ENCODE measurements at places on chromosomes 3 and 15.

DNA sequence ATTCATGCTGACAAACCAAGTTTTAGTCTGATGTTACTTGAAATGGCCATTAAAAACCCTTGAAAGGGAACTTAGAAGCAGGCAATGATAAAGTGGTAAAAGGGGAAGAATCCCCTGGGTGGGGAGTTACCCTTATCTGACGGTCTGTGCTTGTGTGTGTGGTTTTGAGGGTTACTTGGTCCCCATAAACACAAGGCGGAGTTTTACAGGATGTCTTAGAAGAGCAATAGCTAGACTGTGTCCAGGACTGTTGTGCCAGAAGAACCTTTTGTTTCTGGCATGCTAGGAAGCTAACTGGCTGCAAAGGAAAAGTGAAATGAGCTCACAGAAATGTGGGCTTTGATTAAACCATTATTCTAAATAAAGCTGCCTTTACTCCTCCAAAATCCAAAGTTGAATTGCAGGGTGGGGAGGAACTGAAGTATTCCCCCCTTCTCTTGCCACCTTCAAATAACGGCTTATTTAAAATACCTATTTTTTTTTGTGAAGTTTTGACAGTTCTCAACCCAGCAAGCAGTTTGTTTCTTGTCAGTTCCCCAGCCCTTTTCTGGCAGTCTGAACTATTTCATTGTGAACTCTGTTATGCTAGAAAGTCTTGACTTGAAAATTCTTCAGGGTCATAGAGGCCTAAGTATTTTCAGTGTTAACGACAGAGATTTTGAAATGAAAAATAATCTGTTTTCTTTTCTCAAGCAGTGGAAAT, 443.5 kb downstream of the OTOL1 start:
- no peak for DNase-seq

DNA sequence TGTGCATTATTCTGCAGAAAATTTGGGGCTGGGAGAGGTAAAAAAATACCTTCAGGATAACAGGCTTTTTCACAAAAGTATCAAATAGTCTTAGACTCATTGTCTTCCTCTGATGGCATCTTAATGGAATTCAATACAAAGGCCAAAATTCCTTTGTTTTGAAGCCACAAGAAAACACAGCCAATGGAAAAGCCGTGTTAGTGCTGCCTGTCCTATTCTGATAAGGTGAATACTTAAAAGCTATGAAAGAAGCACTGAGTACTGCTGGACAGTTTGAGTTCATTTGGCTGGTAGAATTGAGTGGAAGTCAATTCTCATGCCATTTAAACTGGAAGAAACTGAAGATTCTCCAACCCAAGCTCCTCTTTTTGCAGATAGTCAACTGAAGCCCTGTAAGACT, 395.3 kb upstream of the TPRG1 start:
- no peak for DNase-seq

- DNase-seq: no peak
Observed at GRCh38 chr15:60126200-60126599, 122.1 kb downstream of the FOXB1 start.

GRCh38 chr3:71414189-71414927, 169.2 kb downstream of the FOXP1 start:
- DNase-seq: no peak

GRCh38 chr3:72092778-72093177, 307.8 kb upstream of the PROK2 start:
- no peak for DNase-seq

DNA sequence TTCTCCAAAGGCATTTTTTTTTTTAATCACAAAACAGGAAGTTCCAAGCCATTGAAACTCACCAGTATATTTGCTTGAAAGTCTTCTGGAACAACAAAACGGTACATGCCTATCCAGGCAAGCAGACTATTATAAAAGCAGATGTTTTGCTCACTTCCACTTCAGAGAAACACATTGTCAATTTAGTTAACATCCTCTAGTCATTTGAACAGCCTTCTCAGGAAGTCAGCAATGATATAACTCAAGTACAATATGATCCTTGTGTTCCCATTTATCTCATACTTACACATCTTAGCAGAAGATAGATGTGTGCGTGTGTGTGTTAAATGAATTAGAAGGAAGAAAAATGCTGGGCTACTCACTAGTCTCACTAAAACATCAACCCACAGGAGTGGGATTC, 30.4 kb downstream of the MECOM start:
- DNase-seq: no peak

DNA sequence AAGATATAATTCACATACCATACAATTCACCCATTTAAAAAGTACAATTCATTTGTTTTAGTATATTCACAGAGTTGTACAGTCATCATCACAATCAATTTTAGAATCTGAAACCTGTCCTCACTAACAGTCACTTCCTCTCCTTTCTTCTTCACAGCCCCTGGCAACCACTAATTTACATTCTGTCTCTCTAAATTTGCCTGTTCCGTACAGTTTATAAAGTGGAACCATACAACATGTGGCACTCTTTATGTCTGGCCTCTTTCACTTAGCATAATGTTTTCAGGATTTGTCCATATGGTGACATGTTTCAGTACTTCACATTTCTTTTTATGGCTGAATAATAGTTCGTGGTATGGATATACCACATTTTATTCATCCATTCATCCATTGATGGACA, 22.7 kb downstream of the ERICH6 start:
- DNase-seq: no peak

DNA sequence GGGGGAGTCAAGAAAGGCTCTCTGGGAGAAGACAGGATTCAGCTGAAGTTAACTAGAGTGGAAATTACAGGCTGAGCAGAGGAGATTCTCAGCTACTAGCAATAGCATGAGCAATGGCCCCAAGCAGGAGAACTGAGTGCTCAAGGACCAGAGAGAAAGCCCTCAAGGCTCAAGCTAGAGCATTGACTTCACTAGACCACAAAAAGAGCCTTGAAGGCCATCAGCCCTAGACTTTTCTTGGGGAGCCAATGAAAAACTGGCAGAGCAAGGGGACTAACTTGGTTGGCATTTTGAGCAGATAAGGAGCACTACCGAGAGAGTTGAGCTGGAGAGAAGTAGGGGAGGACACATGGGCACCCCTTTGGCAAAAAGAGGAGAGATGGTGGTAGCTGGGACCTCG, 277.6 kb downstream of the FEZF2 start:
- DNase-seq: no peak

- no peak for DNase-seq
Observed at GRCh38 chr3:187136936-187137335, 2.4 kb downstream of the RPL39L start.

DNA sequence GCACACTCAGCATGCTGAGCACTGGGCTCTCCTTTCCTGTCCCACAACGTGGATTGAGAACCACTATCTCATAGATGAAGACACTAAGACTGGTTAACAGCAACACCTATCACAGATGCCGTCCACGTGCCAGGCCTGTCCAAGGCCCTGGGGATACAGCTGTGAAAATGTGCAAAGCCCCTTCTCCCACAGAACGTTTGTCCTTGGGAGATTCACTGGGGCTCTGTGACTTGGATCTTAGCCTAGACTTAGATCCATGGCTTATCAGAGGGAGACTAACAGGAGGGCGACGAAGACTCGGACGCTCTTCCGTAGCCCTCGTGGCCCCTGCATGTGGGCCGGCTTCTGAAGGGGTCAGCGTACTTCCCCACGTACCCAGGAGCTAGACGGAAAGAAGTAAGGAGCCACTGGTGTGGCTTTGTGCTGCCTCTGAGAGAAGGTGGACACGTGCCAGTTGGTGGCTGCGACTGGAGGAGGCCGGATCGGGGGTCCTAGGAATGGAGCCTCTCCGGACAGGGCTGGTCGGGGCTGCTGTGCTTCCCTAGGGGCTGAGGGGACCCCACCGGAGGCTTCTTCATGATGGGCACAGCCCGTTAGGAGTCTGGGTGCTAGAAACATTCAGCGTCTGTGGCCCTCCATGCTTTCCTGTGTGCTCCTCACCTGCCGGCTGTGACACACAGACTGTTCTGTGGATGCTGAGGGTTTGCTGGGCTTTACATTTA, 964 bp downstream of the NRROS start:
- no peak for DNase-seq

DNA sequence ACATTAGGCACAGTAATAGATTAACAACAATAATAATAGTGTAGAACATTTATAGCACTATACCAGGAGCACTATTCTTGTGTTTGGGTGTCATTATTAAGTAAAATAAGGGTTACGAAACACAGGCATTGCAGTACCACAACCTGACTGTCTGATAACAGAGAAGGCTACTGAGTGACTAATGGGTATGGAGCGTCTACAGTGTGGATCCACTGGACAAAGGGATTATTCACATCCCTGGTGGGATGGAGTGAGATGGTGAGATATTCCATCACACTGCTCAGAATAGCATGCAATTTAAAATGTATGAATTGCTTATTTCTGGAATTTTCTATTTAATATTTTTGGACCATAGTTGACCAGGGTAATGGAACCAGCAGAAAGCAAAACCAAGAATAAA, 18.2 kb downstream of the MINDY4B start:
- DNase-seq: no peak

- no peak for DNase-seq
Observed at GRCh38 chr3:17182166-17182565, 297.4 kb downstream of the PLCL2 start.

GRCh38 chr3:34237946-34238345, 439.5 kb downstream of the PDCD6IP start:
- no peak for DNase-seq

DNA sequence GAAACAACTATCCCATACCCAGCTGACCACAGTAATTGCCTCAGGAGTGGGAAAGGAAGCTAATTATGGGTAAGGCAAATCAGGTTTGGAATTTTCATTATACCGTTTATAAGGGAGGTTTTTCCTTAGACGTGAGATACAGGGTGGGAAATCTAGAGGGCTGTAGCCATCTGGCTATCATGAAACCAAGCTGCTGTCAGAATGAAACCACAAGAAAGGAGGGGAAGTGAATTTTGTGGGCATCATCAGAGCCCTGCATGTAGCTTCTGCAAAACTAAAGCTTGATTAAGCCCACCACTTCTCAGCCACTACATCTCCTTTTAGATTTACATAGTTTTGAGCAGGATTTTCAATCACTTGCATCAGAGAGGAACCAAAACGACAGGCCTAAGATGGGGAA, 893.5 kb downstream of the TUSC7 start:
- no peak for DNase-seq
